ENCODE measurements at places on chromosomes 2 and 18.
A peak's percentile ranks its signal among the peaks of the same experiment; 100 is the strongest.

GRCh38 chr2:169159686-169160085 is 90.3 kb downstream of the DHRS9 start:
- no peak for DNase-seq

DNA sequence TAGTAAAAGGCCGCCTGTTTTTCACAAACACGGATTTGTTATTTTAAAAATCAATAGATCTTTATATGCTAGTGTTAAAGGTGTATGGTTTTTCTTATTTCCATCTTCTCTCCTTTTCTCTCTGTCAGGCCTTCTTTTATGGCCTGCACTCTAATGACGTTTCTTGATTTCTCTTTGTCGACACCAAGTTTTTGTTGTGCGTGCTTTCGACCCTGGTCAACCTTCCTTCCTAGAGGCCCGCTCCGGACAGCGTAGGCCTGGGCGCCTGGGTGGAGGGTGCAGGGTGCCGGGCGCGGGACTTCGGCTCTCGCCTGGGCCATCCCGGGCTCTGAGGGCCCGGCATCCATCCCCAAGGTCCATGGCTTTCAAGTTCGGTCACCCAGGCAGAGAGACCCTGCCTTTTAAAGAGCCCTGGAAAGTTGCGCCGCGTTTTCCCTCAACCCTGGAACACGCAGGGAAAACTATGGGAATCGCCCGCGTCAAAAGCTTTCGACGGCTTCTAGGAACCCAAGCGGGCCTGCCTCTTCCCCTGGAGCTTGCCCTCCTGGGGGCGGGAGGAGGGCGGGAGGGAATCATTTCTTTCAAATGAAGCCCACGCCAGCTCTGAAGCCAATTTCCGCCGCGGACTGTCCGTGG is 4.1 kb upstream of the SATB2 start:
- DNase-seq = no peak

- peak; percentile 68 for DNase-seq
These were observed 23.7 kb downstream of the NCAPH start for GRCh38 chr2:96359310-96359709.

- DNase-seq = no peak
These were observed 52.9 kb upstream of the SPATS2L start for GRCh38 chr2:200253639-200254038.

DNA sequence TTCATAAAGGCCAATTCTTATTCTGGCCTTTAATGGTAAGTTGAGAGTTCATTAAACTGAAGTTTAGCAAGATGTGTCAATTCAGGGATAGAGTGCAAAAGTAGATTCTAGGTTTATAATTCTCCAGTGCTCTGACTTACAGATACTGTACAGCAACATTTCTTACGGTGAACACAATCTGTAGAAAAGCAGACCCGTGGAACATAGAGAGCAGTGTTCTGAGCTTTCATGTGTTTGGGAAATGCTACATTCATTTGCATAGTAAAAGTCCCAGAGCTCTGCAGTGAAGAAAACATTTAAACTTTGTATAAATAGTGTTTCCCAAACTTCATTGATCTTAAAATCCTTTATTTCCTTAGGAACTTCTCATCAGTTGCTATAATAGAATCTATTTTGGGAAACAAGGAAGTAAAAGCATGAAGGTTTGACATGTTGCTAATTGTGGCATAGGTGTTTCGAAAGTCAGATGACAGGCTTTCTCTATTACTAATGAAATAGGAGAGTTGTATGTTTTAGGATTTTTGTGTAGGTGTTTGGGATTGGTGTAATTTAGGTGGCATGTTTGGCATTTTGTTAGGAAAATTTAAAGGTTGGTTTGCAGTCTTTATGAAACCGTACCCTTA is 138.2 kb downstream of the ASXL3 start:
- no peak for DNase-seq

GRCh38 chr2:179302764-179303571 is 38.3 kb upstream of the SESTD1 start:
- DNase-seq = no peak

Data from CD4-positive, alpha-beta T cell treated with Interleukin-6 for 4 hours (primary cell).